ENCODE measurements at places on chromosomes 5 and 9. TPM values are rescaled to one million over a fixed set of nuclear protein-coding genes. Genes with fewer than 3 reads are reported as not detected.
A peak's percentile ranks its signal among the peaks of the same experiment; 100 is the strongest.

DNA sequence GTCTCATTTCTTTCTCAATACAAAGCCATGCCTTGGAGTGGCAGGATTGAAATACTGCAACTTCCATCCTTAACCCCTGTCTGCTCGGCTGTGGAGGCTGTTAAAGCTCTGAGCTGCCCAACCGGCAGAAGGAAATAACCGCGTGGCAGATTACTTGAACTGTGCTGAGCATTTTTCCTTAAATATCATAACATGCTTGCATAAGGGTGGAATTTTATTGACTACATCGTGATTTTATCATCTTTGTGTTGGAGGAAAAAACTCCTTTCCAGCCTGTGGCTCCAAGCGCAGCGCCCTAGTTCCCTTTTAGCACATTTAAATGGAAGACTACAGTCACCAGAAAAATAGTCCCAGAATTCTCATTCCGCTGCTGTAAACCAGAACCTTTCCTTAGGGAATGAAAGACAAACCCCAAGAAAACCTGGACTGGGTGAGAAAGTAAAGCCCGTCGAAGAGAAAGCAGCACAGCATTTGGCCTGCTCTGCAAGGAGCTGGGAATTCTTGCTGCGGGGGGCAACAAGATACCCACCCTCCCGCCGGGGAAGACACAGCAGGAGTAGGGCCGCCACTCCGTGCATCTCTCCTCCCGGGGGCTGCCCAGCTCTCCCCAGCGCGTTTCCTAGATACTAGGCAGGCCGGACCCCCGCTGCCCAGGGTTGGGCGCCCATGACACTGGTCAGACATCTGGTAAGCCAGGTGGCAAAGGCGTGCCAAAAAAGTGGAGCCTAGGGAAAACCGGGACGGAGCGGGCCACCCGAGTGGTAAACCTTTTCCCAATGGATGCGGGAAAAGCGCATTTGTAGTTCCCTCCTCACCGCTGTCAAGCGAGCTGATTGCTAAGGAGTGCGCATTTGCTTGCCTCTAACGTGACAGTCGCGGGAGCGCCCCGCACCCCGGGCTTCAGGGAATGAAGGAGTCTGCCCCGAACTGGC lies 1.3 kb downstream of the SHC3 start:
- peaks cover 20% of the 10 kb centered on the region for H3K4me1 ChIP-seq
- H3K27me3 ChIP-seq = peaks cover 79% of the 10 kb centered on the region
- H3K4me3 ChIP-seq = no peak overlapping the region
- DNase-seq = no peak

GRCh38 chr5:138138949-138139780 lies at the start of gene NME5:
Gene NME5, minus strand, starts transcription at chr5:138139428. Its CDS starts 648 bp downstream, at chr5:138138780.
- peak; percentile 25 for DNase-seq
- H3K27me3 ChIP-seq = no peaks in the 10 kb centered on the region
- no peak within 1 kb of the TSS for H3K27ac ChIP-seq
- peaks cover 7% of the 10 kb centered on the region for H3K4me1 ChIP-seq
- H3K4me3 ChIP-seq = no peak within 1 kb of the TSS

DNA sequence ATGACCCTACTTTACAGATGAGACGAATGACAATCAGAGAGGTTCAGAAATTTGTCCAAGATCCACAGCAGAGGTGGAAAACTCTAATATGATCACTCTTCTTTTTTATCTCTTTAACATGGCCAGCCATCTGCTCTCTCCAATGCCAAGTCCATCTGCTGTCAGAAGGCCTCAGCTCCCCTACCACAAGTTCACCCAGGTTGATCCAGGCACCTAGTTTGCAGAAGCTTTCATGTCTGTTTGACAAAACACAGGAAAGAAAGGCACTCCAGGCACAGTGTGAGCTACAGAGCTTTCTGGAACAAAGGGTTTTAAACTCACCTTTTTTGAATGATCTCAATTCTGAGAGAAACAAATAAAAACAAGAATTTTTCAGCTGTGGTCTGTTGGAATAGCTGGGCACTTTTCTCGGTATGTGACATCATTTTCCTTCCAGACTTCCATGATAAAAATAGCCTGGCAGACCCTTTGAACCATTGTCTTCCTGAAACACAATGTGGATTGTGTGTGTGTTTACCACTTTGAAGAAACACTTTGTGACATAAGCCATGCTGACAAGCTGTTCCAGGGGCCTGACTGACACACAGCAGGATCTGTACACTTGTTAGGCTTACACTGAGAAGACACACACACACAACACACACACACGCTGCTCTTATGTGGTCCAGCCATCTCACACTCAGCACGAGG lies 214.3 kb downstream of the AGTPBP1 start:
- H3K4me1 ChIP-seq = peaks cover 7% of the 10 kb centered on the region
- DNase-seq = no peak
- H3K27ac ChIP-seq = no peak overlapping the region

GRCh38 chr9:114355821-114356220 lies 26.2 kb downstream of the ORM2 start:
- DNase-seq = no peak
- no peaks in the 10 kb centered on the region for H3K27me3 ChIP-seq
- no peak overlapping the region for H3K27ac ChIP-seq
- no peak overlapping the region for H3K4me3 ChIP-seq

GRCh38 chr9:79661886-79662536 lies 90.2 kb downstream of the TLE4 start:
- no peaks in the 10 kb centered on the region for H3K27me3 ChIP-seq
- H3K4me3 ChIP-seq = no peak overlapping the region
- H3K36me3 ChIP-seq = no peaks in the 10 kb centered on the region
- no peak for DNase-seq

MCTP1 gene
- 0.28 TPM for total RNA-seq

KCTD16 gene
- 0.07 TPM for total RNA-seq

DNAI1 gene
- not detected for total RNA-seq

ADAMTS12 gene
- not detected for total RNA-seq

PROB1 gene
- total RNA-seq = 4.6 TPM
